Hepatocyte (in vitro differentiated cells): ENCODE measurements at places on chromosomes 7 and 10. TPM values are rescaled to one million over a fixed set of nuclear protein-coding genes. Genes with fewer than 3 reads are reported as not detected.

NEUROG3 gene
- not detected in 2 replicates for total RNA-seq

UBTD1 gene
- 12.8 and 20.6 TPM in 2 replicates for total RNA-seq

DNA sequence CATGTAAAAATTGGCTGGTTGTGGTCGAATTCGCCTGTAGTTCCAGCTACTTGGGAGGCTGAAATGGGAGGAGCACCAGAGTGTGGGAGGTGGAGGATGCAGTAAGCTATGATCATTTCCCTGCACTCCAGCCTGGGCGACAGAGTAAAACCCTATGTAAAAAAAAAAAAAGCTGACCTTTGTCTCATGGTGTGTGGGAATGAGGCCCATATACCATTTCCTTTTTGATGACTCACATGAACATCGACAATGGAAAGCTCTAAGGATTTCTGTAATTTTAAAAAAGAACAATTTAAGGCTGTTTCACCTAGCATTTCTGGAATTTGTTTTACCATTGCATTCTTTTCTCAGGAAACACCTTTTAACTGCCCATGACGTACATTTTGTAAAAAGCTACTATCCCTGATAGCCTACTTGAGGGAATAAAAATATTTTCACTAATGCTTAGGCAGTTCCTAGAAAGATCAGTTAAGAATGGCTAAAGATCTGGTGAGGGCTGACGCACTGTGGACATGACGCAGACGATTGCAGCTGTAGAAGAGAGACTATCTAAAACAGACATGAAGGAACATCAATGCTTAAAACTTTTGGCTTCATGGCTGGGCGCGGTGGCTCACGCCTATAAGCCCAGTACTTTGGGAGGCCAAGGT lies 400.6 kb upstream of the IGFBP3 start:
- H3K4me1 ChIP-seq, result no peaks in the 10 kb centered on the region
- no peak overlapping the region for H3K4me3 ChIP-seq
- H3K36me3 ChIP-seq, result no peaks in the 10 kb centered on the region
- no peaks in the 10 kb centered on the region for H3K27me3 ChIP-seq

PPP2R2D gene
- 32.1 and 38.0 TPM in 2 replicates for total RNA-seq

GRCh38 chr7:46186131-46186530 lies 265.1 kb upstream of the IGFBP3 start:
- H3K27ac ChIP-seq, result no peak overlapping the region
- DNase-seq, result no peak
- no peaks in the 10 kb centered on the region for H3K4me1 ChIP-seq
- H3K36me3 ChIP-seq, result no peaks in the 10 kb centered on the region
- H3K4me3 ChIP-seq, result no peak overlapping the region

DNA sequence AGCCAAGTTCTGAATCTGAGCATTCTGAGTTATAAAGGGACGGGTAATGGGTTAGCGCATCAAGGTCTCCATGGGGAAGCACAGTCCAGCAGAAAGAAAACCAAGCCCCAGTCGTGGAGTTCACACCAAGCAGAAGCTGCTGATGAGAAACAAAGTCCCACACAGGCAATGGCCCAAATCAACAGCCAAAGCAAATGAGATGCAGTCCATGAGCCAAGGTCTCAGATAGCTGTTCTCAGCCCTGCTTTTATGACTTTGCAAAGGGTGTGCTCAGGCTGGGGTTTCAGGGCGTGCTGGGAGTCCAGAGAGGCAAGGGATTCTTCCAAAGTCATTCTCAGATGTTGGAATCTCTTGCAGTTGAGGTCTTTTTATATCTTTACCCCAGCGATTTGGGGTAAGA lies 32.0 kb downstream of the THNSL1 start:
- H3K36me3 ChIP-seq, result no peaks in the 10 kb centered on the region
- no peaks in the 10 kb centered on the region for H3K4me1 ChIP-seq
- H3K4me3 ChIP-seq, result no peak overlapping the region
- peak; percentile 9 for DNase-seq

- DNase-seq, result no peak
- H3K4me3 ChIP-seq, result no peak overlapping the region
- H3K27ac ChIP-seq, result no peak overlapping the region
- H3K4me1 ChIP-seq, result no peaks in the 10 kb centered on the region
- H3K27me3 ChIP-seq, result no peaks in the 10 kb centered on the region
- no peaks in the 10 kb centered on the region for H3K36me3 ChIP-seq
Observed at GRCh38 chr10:43892062-43892770, 243.5 kb upstream of the ZNF32 start.

GDF2 gene
- total RNA-seq, result not detected in 2 replicates

GRCh38 chr10:14409856-14410458 lies 79.2 kb upstream of the FRMD4A start:
- H3K27me3 ChIP-seq, result no peaks in the 10 kb centered on the region
- no peaks in the 10 kb centered on the region for H3K36me3 ChIP-seq
- DNase-seq, result no peak
- peaks cover 3% of the 10 kb centered on the region for H3K4me1 ChIP-seq

DNA sequence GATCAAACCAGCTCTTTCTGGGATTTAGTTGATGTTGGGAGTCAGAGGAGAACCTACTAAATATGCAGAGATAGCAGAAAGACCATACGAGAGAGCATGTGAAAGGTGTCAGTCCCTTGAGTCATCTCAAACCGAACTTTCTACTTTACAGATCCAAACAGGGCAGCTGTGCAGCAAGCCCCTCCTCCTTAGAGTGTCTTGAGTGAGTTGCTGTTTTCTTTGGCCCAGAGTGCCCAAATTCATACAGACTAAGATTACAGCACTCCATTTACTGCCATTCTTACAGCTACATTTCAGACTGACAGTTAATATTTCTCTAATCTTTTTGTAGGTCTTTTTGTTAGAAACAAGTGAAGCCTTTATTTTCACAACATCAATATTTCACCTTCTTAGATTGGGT lies 53.4 kb downstream of the NRCAM start:
- no peaks in the 10 kb centered on the region for H3K27me3 ChIP-seq
- no peaks in the 10 kb centered on the region for H3K36me3 ChIP-seq
- no peak for DNase-seq
- no peak overlapping the region for H3K27ac ChIP-seq
- H3K4me1 ChIP-seq, result peaks cover 11% of the 10 kb centered on the region

GRCh38 chr7:4706384-4707216 lies 24.5 kb downstream of the FOXK1 start:
- H3K36me3 ChIP-seq, result no peaks in the 10 kb centered on the region
- DNase-seq, result no peak
- H3K4me1 ChIP-seq, result peaks cover 19% of the 10 kb centered on the region
- H3K27ac ChIP-seq, result no peak overlapping the region
- H3K27me3 ChIP-seq, result no peaks in the 10 kb centered on the region
- no peak overlapping the region for H3K4me3 ChIP-seq

DNA sequence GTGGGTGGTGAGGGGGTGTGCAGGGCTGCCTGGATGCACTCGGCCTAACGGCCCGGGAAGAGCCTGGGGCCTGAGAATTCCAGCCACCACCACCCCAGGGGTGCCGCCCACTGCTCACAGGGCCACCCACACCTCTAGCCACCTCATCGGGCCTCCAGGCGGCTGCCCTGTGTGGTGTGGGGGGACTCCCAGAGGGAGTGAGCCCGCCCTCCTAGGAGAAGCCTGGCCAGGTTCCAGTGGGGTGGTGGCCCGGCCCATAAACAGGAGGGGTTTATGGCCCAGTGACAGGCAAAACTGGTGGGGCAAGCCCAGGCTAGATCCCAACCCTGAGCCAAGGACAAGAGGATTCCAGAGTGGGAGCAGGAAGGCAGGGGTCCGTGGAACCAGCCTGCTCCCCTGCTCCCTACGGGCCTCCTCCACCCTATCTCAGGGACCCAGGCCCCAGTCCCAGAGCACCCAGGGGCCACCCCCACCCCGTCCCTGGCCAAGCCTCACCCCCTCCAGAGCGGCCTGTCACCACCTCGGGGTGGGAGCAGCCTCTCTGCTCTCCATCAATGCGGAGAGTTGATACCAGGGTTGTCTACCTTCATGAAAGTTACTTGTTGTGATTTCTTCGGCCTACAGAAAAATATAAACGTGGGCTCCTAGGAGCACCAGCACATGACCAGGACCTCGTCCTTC lies 20.2 kb upstream of the PDGFA start:
- H3K36me3 ChIP-seq, result no peaks in the 10 kb centered on the region
- H3K4me3 ChIP-seq, result no peak overlapping the region
- H3K27me3 ChIP-seq, result no peaks in the 10 kb centered on the region
- peak; percentile 93 for DNase-seq
- H3K27ac ChIP-seq, result peak overlapping the region; percentile 97
- H3K4me1 ChIP-seq, result peaks cover 38% of the 10 kb centered on the region

ATP5MK gene
- total RNA-seq, result 408 and 516 TPM in 2 replicates

STOX1 gene
- 5.5 and 6.4 TPM in 2 replicates for total RNA-seq

ACSM6 gene
- not detected in 2 replicates for total RNA-seq

- no peak for DNase-seq
- H3K4me3 ChIP-seq, result no peak overlapping the region
- H3K27ac ChIP-seq, result no peak overlapping the region
- H3K27me3 ChIP-seq, result no peaks in the 10 kb centered on the region
Observed at GRCh38 chr10:124529661-124530214, 68.1 kb downstream of the LHPP start.

GRCh38 chr10:96651998-96652431 lies 65.2 kb upstream of the TM9SF3 start:
- DNase-seq, result no peak
- no peaks in the 10 kb centered on the region for H3K36me3 ChIP-seq
- no peaks in the 10 kb centered on the region for H3K27me3 ChIP-seq
- no peaks in the 10 kb centered on the region for H3K4me1 ChIP-seq
- no peak overlapping the region for H3K4me3 ChIP-seq

DNA sequence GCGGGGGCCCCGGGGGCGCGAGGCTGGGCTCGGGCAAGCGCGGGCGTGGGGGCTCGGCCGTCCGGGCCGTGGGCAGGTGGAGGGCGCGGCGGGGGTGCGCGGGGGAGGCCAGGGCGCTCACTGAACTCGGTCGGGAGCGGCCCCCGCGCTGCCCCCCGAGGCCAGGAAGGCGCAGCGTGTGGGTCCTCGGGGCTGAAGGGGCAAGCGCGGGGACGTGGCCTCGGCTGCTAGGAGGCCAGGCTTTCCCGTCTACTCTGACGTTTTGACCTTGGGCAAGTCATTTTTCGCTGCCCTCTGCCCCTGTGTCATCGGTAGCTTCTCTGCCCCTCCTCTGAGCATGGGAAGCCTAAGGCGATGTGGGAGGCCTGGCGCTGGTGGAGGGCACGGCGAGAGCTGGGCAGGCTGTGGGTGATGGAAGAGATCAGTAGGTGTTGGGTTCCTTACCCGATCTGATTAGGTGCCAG lies 441 bp downstream of the FBH1 start:
- H3K27me3 ChIP-seq, result no peaks in the 10 kb centered on the region
- H3K4me3 ChIP-seq, result peak overlapping the region; percentile 48
- peak overlapping the region; percentile 77 for H3K27ac ChIP-seq
- DNase-seq, result peak; percentile 48
- H3K4me1 ChIP-seq, result peaks cover 19% of the 10 kb centered on the region

- H3K27ac ChIP-seq, result peak overlapping the region; percentile 94
- peaks cover 49% of the 10 kb centered on the region for H3K4me1 ChIP-seq
- DNase-seq, result peak; percentile 21
Observed at GRCh38 chr10:80409121-80409520, 770 bp downstream of the PRXL2A start.

DNA sequence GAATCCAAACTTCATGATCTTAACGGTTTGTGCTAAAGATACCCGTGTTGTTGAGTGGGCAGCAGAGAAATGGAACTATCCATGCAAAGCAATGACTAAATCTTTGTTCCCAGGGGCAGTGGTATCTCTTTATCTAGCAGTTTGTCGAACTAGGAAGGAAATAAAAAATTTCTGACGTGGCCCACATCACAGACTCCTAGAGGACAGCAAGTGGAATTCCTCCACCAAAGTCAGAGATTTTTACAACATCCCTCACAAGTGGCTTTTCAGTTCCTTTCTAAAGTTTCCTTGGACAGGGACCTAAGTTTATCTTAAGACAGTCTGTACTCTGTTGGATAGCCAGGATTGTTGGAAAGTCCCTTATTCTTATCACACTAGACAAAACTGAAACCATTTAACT lies 136.0 kb downstream of the RAPGEF5 start:
- DNase-seq, result no peak
- no peaks in the 10 kb centered on the region for H3K27me3 ChIP-seq
- H3K36me3 ChIP-seq, result no peaks in the 10 kb centered on the region
- H3K4me3 ChIP-seq, result no peak overlapping the region
- H3K4me1 ChIP-seq, result peaks cover 7% of the 10 kb centered on the region
- no peak overlapping the region for H3K27ac ChIP-seq

- H3K4me3 ChIP-seq, result no peak overlapping the region
- H3K27ac ChIP-seq, result no peak overlapping the region
- H3K36me3 ChIP-seq, result no peaks in the 10 kb centered on the region
- no peak for DNase-seq
- no peaks in the 10 kb centered on the region for H3K4me1 ChIP-seq
- H3K27me3 ChIP-seq, result no peaks in the 10 kb centered on the region
Observed at GRCh38 chr7:49670991-49671390, 102.4 kb upstream of the VWC2 start.
